ENCODE measurements at places on chromosomes 6 and 20.

DNA sequence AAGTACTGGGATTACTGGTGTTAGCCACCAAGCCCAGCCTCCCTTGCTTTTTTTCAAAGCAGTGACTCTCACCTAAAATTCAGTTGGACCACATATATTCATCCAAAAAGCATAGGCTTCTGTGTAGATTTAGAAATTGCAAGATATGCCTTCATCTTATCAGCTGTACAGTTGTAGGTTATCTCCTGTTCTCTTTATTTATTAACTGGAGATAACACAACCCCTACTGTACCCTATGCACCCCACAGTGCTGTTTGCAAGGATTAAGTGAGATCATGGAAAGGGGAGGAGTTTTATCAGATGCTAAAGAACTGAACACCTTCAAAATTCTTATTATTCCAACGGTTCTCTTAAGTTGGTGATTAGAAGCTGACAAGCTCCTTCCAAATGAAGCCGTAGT lies 164.4 kb upstream of the JARID2 start:
- no peak for DNase-seq

- no peak for DNase-seq
These were observed 49.6 kb upstream of the PHIP start for GRCh38 chr6:79127660-79128059.

GRCh38 chr6:7992002-7992815 lies 72.0 kb downstream of the BLOC1S5 start:
- DNase-seq, result no peak

DNA sequence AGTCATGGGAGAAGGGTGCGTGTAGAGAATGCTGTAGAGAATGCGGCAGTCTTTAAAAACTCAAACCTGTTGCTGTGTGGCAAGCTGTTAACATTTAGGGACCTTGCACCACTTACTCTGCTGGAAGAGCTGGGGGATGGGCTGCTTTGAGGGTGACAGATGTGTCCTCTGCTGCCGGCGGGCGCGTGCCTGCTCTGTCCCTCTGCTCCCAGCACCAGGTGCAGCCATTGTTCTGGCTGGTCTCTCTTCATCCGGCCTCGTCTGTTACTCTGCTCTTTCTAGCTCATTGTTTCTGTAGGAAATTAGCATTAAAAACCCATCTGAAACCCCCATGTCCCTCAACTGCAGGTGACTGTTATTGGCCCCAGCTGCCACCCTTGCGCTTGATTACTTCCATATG lies 78.5 kb downstream of the CBFA2T2 start:
- DNase-seq, result no peak

GRCh38 chr6:7050872-7051779 lies 56.6 kb upstream of the RREB1 start:
- DNase-seq, result peak; percentile 34

DNA sequence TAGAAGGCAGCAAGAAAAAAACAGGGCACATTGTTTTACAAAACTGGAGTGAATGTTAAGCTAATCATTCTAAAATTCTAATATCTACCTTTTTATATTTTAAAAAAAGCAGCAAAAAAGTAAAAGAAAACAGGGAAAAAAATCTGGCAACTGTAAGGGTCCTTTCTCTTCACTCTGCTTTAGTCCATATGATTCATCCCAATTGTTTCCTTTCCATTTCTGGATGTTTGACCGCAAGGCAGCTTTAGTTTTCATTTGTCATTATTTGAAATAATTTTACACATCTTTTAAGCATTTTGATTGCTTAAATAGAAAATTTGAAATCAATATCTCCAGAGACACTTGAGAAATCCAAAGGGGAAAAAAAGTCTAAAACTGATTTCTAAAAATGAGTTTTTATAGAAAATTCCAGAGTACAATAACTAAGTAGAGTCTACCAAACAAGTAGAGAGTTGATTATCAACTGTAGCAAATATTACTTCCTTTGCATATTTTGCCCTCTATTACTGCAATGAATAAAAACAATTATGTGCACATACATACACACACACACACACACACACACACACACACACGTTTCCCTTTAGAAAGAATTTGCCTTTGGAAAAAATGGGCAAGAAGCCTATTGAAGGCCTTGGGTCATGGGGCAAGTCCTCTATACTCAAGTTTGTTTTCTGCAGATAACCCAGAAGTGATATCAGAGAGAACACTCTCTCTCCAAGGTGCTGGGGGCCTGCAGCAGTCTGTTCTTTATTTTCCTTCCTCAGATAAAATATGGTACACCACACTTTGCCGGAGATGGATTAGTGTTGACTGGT lies 259.7 kb downstream of the HACE1 start:
- no peak for DNase-seq

DNA sequence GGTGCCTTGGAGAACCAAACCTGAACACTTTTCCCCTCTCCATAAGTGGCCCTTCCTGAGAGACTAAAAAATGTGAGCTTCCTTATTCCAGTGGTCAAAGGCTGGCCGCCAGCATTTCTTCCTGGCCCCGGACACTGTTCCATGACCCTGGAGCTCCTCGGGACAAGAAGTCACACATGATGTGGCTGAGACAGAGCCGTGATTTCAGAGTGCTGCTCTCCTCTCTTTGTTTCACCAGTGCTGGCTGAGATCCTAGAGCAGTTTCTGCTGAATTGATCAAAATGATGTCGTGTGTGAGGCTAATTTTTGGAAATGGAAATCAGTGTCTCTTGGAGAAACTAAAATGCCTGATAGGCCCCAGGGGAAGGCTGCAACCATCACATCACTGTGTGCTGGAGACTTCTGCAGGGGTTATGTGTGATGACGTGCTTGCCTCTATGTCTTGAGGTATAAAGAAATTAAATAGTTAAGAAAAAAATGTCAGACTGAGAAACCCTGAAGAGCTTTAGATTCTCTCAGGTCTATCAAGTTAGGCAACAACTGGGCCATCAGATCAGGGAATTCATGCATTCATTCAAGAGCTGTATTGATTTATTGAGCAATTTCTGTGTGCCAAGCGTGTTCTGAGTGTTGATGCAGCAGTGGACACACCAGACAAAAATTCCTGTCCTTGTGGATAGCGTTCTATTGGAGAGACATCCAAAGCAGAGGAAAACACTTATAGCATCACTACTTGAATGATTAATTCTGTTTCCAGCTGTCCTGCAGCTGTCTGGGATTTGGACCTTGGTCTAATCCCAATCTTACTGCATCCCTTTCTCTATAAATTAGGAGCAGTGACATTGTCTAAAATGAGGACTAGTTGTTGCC lies 72.7 kb upstream of the CCN6 start:
- DNase-seq, result no peak

DNA sequence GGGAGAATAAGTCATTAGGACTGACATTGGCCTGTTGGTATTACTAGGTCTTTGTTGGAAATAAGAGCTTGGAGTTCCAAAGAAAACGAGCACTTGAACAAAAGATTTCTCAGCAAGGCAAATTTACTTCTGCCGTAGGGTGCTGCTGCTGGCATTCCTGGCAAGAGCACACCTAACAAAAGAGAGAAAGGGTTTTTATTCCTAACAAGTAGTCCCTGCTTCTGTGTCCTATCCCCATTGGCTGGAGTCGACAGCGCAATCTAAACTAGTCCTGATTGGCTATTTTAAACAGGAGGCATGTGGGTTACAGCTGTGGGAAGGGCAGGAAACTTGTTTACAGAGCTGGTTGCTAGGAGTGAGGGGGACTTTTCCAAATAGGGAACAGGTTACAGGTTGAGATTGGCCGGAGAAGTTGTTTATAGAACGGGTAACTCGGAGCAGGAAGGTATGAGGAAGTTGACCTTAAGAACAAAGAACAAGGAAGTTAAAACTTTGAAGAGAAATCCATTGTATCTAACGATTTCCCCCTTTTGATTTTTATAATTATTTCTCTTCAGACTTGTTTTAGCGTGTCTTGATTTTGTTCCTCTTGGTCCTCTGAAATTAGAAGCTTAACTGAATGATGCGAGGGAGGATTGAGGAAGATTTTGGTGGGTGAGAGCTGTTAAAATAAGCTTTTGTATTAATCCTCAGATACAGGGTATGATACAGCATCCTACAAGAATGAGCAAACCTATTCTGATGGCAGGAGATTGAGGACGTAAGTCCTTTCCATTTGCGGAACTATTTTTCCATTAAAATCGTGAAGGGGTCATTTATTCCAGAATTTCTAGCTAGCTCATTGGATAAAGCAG lies 3.4 kb upstream of the ZNFX1 start:
- DNase-seq, result peak; percentile 33

- DNase-seq, result peak; percentile 1
These were observed 92.3 kb downstream of the FIG4 start for GRCh38 chr6:109783250-109783986.

- peak; percentile 46 for DNase-seq
These were observed 9.5 kb upstream of the HLA-DOA start for GRCh38 chr6:33018904-33019303.

DNA sequence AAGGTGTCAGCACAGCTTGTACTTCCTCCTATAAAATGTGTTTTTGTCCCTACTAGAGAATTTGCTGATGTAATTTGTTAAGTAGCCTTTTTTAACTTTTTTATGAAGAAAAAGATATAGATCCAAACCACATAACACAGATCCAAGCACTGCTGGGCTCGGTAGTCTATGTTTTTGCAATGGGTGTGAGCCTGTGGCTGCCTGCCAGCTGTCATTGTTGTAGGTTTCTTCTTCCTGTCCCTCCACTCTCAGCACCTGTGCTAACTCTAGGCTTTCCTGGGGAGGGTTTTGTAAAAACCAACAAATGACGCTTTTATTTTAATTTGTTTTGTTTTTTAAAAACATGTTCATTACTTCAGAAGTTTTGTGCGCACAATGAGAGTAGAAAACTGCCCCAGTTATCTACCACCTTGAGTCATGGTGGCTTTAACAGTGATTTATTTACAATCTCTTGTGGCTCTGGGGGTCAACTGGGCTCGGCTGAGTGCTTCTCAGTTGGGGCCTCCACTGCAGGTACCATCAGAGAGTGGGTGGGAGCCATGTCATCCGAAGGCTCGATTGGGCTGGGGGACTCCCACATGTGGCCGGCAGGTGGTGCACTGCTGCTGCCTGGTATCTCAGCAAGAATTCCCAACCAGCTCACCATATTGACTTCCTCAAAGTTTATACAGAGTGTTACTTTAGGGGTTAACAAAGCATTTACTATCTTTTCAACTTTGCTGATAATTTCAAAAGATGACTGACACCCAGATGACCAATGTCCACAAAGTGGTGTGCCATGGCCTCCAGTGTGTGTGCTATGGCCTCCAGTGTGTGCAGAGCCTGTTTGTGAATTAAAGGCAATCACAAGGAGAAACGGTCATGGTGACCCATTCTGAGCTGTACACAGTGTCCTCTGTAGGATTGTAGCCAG lies 3.0 kb upstream of the CCR6 start:
- DNase-seq, result peak; percentile 70

DNA sequence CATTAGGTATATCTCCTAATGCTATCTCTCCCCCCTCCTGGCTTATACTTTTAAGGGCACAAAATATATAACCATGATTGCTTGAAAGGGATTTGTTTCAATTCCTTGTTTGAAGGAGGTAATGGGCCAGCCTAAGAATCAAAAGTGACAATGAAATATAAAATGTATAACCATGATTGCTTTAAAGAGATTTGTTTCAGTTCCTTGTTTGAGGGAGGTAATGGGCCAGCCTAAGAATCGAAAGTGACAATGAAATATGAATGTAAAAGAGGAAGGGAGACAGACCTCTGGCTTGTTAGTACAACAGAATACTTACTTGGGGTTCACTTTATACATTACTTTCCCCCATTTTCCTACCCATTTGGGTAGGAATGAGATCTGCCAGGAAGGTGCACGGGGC lies 55.5 kb downstream of the FOXC1 start:
- DNase-seq, result no peak

DNA sequence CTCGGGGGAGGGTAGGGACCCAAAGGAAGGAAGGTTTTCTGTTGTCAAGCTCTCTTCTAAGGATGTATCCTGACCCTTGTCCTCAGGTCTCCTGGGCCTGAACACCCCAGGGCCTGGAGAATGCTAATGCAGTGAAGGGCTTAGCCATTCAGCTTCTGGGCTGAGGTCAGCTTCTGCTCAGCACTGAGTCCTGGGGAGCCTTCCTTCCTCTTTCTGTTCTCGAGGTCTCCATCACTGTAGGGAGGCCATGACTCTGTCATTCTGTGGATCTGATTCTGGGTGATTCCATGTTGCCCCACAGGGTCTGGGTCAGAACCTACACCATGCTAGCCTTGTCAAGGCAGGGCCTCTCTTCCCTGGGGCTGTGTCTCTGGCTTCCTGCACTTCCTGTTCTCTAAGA lies 712.7 kb downstream of the DHX35 start:
- DNase-seq, result no peak

GRCh38 chr6:14286144-14286543 lies 168.6 kb downstream of the CD83 start:
- DNase-seq, result no peak

GRCh38 chr6:47633141-47633540 lies 65.2 kb upstream of the ADGRF4 start:
- DNase-seq, result no peak

DNA sequence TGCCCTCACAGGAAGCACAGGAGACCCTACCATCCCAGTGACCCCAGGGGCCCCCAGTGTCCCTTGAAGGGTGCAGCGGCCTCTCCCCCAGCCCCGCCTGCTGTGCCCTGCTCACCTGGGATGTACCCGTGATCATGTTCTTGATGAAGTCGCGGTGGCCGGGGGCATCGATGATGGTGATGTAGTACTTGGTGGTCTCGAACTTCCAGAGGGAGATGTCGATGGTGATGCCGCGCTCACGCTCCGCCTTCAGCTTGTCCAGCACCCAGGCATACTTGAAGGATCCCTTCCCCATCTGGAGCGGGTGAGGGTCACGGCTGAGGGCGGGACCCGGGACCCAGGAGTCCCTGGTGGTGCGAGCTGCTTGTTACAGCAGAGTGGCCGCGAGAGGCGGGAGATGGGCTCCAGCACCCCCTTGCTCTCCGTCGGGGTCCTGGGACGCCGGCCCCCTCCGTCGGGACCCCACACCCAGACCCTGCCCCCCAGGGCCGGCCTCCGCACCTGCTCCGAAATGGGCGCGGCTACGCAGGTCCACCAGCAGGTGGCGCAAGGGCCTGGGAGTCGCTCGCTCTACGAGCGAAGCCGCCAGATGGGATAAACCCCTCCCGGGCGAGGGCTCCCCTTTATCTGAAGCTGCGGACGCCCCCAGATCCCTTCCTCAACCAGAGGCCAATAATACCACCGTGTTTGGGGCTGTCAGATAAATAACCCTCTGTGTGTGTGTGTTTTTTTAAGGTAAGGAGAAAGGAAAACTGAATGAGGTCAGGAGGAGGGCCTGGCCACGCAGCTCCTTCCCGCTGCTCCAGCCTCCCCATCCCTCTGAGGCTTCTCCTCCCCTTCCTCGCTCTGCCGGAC lies 2.9 kb downstream of the EEF1A2 start:
- DNase-seq, result peak; percentile 76

DNA sequence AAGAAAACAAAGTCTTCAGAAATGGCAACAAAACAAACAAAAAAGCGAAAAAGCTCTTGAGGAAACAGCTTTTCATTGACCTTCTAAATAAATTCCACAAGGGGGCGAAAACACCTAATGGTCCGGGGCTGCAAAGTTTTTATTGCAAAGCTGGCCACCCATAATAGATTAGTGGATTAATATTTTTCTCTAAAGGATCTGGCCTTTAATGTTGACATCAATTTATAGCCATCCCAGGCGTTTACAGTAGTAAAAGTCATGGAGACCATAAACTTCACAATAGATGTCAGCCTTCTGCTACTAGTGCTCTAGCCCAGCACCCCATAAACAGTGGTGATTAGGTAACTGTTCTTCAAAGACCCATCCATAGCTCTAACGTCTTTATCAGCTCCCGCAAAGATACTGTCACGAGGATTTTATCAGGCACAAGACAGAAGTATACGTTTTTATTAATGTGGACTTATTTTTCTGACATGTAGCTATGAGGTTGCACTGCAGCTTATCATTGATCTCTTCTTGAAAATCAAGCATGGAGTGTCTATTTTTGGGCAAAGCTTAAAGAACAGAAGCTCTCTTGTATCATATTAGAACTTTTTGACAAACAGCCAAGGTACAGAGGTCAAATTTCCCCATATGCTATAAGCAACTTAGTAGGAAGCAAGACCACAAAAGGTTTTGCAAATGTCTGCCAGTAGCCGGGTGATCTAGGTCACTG lies 4.7 kb downstream of the CITED2 start:
- DNase-seq, result peak; percentile 61
